ENCODE measurements at places on chromosomes 6 and 20.
A peak's percentile ranks its signal among the peaks of the same experiment; 100 is the strongest.

DNA sequence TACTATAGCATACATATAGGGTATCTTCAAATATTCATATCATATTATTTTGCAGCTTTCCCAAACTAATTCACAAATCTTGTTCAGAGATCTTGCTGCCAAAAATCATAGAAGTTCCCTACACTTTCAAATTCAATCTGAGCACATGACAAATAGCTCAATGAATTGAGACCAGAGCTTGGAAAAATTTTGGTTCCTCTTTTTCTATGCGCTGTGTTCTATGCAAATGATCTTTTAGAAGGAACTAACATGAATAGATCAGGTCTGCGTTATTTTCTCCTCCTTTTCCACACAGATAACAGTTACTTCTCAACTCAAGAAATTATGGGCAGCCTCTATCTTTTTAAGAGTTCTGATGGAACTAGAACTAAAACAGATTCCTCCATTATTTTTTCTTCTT lies 316.3 kb downstream of the ARHGAP18 start:
- DNase-seq = no peak

- DNase-seq = no peak
These were observed 20.8 kb downstream of the ATP9A start for GRCh38 chr20:51747182-51747911.

GRCh38 chr6:50030350-50030749 lies 8.6 kb upstream of the DEFB110 start:
- DNase-seq = no peak

DNA sequence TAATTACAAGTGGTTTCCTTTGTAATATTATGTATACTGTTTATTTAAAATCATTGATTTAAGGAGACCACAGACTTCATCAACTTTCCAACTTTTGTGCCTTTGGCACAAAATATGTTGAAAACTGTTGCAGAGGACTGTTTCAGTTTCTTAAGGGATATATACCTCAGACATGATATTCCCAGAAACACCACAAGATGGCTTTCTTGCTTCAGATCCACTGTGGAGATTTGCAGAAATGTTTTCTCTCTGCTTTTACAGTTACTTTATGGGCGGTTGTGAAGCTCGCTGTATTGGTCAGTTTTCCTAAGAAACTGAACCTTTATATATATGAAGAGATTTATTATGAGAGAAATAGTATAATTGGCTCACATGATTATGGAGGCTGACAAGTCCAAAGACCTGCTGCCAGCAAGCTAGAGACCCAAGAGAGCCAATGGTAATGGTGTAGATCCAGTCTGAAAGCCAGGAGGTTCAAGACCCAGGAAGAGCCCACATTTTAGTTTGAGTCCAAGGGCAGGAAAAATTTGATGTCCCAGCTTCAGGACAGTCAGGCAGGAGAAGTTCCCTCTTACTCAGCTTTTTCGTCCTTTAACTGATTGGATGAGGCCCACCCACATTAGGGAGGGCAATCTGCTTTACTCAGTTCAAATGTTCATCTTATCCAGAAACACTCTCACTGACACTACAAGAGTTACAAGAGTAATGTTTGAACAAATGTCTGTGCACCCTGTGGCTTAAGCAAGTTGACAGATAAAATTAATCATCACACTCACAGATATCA lies 12.8 kb downstream of the ME1 start:
- no peak for DNase-seq

DNA sequence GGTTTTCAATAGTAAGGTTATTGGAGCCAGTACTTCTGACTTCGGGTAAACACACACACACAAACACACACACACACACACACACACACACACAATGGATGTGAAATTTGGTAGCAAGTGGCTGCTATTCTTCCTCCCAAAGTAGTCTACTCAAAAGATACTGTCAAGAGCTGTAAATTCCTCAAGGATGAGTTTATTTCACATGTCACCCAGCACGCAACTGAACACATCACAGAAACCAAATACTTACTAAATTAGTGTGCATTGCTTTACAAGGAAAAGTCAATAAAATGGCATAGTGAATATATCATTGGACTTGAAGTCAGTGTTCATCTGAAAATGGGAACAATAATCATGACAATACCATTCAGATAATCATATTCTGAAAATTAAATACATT lies 32.9 kb downstream of the MMUT start:
- no peak for DNase-seq

- DNase-seq = no peak
These were observed 1.6 kb downstream of the BEND6 start for GRCh38 chr6:56956491-56956890.

- no peak for DNase-seq
These were observed 637 bp downstream of the TRPC4AP start for GRCh38 chr20:35091816-35092523.

DNA sequence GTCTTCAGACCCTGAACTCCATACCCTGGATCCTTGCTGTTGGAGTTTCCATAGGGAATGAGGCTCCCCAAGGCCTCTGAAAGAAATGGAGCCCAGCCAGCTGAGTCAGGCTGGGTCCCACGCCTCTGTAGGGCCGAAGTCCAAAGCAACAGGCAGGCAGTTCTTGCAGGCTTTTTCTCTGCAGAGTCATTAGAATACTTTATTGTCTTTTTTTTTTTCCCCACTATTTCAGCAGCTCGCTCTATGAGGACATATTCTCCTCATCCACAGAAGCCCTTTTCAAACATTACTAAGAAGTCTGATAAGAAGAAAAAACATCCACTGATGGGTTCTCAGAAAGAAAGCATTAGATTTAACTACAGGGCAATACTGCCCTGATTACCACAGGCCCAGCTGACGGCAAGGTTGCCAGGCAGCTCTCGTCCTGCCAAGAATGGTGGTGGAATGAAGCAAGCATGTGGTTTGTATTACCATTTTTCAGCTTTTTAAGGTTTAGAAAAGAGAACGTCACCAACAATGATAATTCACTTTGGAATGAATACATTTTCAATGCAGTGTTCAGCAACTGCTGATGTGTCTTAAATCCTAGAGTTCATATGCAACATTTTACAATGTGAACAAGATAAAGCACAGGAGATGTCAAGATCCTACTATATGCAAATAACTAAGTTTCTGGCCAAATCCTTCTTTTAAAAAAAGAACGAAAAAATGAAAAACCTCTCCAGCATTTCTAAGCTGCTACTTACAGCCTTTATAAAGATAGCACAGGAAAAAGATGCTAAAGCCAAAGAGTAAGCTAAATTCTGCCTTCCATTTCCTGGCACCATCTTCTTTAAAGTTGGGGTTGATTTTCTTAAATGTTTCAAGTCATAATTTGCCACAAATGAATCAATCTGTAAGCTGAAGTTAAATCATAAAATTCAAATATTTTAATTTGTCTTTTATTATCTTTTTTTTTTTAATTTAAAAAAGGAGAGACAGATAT lies 223.6 kb upstream of the CITED2 start:
- DNase-seq = no peak

GRCh38 chr6:159981071-159981402 lies 12.2 kb downstream of the IGF2R start:
- DNase-seq = no peak

- no peak for DNase-seq
These were observed 589.8 kb downstream of the BCKDHB start for GRCh38 chr6:80696268-80696667.

- DNase-seq = no peak
These were observed 165.5 kb upstream of the SCGN start for GRCh38 chr6:25486550-25486949.

DNA sequence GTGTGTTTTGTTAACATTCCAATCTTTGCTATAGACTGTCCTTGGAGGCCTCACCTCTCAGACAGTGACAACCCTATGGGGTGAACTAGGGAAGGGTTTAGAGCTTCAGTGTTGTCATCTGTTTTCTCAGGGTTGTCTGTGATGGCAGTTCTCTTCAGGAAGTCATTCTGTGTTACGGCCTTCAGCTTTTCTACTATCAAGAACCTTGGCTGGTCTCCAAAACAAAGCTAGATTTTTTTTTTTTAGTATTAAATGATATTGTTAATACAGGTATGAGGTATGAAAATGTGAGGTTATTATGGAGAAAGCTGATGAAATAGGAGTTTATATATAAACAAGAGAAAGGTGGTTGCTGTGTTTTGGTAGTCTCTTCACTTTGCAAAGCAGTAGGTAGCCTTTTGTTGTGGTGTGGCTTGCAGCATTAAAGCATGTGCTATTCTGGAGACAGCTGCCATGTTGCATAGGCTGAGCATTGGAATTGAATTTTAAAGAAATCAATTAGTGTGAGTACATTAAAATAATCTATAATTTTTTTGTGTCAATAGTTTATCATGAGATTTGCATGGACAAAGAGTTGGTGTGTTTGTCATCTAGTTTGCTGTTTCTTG lies 162.6 kb downstream of the CARMIL1 start:
- no peak for DNase-seq

DNA sequence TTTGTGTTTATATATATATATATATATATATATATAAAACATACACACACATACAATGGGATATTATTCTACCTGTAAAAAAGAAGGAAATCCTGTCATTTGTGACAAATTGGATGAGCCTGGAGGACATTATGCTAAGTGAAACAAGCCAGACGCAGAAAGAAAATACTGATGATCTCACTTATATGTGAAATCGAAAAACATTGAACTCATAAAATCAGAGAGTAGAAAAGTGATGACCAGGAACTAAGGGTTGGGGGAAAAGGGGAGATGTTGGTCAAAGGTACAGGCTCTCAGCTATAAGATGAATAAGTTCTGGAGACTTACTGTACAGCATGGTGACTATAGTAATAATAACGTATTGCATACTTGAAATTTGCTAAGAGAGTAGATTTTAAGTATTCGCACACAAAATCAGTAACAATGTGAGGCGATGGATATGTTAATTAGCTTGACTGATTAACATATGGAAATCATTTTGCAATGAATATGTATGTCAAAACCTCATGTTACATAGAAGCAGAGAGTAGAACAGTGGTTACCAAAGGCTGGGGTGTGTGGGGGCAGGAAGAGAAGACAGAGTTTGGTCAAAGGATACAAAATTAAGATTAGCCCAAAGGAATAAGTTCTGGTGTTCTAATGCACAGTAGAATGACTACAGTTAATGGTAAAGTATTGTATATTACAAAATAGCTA lies 92.3 kb upstream of the PHACTR1 start:
- no peak for DNase-seq

DNA sequence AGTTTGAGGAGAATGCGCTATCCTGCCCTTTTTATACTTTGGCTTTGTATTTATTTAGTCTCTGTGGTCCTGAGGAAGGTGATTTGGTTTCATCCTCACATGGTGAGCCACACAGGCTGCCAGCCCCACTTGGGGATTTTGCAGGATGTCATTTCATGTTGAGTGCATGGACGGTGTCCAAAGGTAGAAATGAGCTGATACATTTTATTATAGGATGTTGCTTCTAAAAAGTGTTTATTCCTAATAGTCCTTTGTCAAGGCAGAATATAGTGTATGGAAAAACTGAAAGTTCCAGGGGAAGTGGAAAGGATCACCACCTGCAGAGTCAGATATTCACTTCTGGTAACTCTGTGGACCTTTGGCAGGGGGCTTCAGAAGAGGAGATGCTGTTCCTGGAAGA lies 434.6 kb downstream of the CD109 start:
- DNase-seq = no peak

- DNase-seq = no peak
These were observed 26.4 kb upstream of the BMP5 start for GRCh38 chr6:55901765-55902270.

DNA sequence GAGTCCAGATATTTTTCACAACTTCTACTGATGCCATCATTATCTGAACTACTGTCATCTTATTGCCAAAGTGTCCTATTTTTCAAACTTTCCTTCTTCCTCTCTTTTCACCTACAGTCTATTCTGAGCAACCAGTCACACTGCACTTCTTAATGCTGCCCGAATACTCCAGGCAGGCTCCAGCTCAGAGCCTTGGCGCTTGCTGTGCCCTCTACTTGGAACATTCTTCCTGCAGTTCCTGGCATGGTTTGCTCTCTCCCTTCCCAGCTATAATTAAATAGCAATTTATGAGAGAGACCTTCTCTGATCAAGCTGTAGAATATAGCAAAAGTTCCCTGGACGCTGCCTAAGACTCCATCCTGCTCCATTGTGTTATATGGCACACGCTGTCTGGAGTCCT lies 831.6 kb downstream of the QKI start:
- DNase-seq = no peak

- DNase-seq = no peak
These were observed 608.4 kb upstream of the AGPAT4 start for GRCh38 chr6:161882196-161882765.

GRCh38 chr6:52497652-52498408 lies 77.7 kb downstream of the EFHC1 start:
- DNase-seq = no peak

- peak; percentile 49 for DNase-seq
These were observed 5.3 kb upstream of the TCP11 start for GRCh38 chr6:35146453-35146852.
